ENCODE measurements at places on chromosomes 16 and 17. TPM values are rescaled to one million over a fixed set of nuclear protein-coding genes. Genes with fewer than 3 reads are reported as not detected.

The RAB40B gene
- 1.5 TPM for total RNA-seq

The SLC16A11 gene
- not detected for total RNA-seq

The GLTPD2 gene
- total RNA-seq = not detected

The METTL2A gene
- 27.7 TPM for total RNA-seq

The NXPH3 gene
- total RNA-seq = 0.03 TPM

The CDRT15 gene
- not detected for total RNA-seq

The INO80E gene
- 136 TPM for total RNA-seq

The NR1D1 gene
- 1.4 TPM for total RNA-seq

The TCAP gene
- not detected for total RNA-seq

The TRIM25 gene
- 10.1 TPM for total RNA-seq

The SGCA gene
- 0.51 TPM for total RNA-seq

The NUPR1 gene
- 1.5 TPM for total RNA-seq

The RNF157 gene
- 7.3 TPM for total RNA-seq

The CNEP1R1 gene
- total RNA-seq = 14.8 TPM

The CMTM4 gene
- total RNA-seq = 18.9 TPM

The ARHGDIG gene
- total RNA-seq = not detected

The CACNA1H gene
- 0.06 TPM for total RNA-seq

The RGS9 gene
- total RNA-seq = 0.24 TPM

The RGS11 gene
- not detected for total RNA-seq

The LAT gene
- total RNA-seq = 8.6 TPM

The CNGB1 gene
- total RNA-seq = not detected
